ENCODE measurements at places on chromosomes 13 and 19.

DNA sequence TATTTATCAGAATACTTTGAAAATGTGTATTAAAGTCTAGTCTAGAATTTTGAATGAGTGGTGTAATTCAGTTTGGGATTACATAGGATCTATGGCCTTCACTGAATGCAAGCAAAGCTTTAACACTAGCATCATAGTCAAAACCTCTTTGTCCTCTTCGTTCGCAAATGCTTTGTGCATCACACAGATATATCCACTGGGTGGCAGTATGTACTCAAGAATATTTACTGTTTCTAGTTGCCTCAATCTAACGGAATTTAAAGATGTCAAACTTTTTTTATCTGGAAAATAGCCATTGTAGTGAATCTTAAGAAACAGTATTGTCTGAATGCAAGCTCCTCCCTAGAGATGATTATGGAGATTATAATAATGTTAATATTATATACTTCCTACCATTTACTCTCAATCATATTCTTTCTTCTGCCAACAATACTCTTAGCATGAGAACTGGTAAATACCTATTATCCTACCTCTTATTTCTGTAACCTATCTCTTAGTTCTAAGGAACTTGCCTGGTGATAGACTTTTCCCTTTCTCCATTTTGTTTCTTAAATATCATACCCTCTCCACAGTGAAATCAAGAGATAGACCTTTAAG is 25.8 kb downstream of the LACC1 start:
- DNase-seq = peak; percentile 69

GRCh38 chr19:55912916-55913315 is 19.2 kb downstream of the NLRP13 start:
- DNase-seq = no peak

- no peak for DNase-seq
Measured at GRCh38 chr19:35143231-35143715, at the start of gene FXYD7. TSS of gene FXYD7 (plus strand) at chr19:35143255. CDS start at chr19:35143334, 79 bp downstream.

DNA sequence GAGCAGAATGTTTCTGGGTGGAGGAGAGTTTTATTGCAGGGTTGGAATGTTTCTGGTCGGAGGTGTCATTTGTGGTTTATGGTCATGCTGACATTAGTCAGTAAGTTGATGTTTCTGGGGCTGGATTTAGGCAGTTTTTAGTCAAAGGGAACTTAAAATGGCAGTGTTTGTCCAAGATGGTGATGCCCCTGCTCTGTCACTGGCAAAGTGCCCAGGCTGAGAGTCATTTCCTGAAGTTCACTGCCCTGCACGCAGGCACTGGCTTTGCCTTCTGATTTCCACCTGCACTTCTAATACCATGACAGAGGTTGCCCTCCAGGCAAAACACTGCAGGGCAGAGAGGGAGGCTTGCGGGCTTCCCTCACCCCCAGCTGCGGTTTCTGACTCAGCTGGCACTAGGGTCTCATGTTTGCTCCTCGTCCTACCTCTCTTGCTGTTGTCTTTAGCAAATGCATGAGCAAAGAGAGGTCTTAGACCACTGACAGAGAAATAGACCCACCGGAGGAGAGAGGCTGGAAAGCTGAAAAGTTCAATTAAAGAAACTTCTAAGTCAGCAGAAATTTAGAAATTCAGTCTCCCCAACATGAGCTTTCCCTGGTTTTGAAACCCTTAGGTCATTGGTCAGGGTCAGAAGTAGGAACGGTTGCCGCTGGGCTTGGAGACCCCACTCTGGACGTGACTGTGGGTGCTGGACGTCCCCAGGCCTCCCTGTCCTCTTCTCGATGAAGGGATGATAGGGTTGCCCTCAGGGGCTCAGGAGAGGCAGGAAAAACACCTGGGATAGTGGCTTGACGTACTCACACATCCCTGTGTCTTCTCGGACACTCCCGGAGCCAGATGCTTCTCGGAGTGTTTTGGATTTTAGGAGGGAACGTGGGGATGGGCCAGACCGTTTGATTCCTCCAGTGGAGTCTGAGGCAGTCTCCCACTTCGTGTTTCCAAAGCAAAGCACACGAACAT is 26.3 kb downstream of the TMEM255B start:
- DNase-seq = peak; percentile 73

DNA sequence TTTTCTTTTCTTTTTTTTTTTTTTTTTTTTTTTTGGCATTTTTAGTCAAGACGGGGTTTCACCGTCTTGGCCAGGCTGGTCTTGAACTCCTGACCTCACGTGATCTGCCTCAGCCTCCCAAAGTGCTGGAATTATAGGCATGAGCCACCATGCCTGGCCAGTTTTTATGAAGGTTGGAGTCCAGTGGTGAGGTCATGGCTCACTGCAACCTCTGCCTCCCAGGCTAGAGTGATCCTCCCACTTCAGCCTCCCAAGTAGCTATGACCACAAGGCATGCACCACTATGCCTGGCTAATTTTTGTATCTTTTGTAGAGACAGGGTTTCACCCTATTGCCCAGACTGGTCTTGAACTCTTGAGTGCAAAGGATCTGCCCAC is 4.2 kb downstream of the SNRPA start:
- no peak for DNase-seq

- no peak for DNase-seq
Measured at GRCh38 chr19:17761148-17761547, 9.9 kb downstream of the FCHO1 start.

GRCh38 chr19:734716-735115 is 16.2 kb upstream of the MISP start:
- DNase-seq = no peak

GRCh38 chr13:88071371-88071770 is 400.2 kb downstream of the SLITRK5 start:
- no peak for DNase-seq

DNA sequence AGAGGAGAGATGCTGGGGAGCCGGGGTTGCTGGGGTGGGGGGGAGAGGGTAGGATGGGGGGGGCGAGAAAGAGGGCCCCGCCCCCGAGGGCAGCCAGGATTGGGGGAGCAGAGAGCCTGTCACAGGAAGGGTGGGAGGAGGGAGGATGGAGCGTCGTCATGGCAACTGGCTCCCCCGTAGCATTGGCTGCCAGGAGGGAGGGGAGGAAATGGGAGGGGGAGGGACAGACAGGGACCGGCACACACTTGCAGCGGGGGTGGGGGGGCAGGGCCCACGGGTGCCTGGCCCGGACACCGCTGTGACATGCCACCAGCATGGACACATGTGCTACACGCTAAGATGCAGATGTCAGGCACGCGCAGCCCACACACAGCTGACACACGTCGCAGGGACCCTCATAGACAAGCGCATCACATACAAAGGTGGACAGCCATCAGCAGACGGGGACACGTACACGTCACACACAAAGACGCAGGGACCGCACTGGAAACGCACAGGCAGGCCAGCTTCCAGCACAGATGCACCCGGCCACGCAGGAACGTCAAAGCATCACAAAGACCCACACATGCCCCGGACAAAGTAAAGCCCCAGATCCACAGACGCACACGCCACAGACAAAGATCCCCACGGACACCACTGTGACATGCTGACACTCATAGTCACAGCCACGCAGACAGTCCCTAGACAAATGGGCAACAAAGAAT is at the start of gene LMTK3:
LMTK3 (minus strand) TSS at position 36 of the 704 bp plus-strand sequence. CDS start 259 bp downstream, outside the sequence.
- peak; percentile 40 for DNase-seq

- no peak for DNase-seq
Measured at GRCh38 chr13:40438022-40438680, 228.3 kb downstream of the FOXO1 start.

GRCh38 chr19:9883764-9884163 is 48.6 kb downstream of the PIN1 start:
- no peak for DNase-seq

GRCh38 chr19:48006762-48007161 is 12.3 kb downstream of the ELSPBP1 start:
- DNase-seq = no peak

GRCh38 chr19:46764817-46765291 is 18.6 kb upstream of the STRN4 start:
- no peak for DNase-seq

GRCh38 chr19:13538601-13539253 is 32.4 kb upstream of the CACNA1A start:
- no peak for DNase-seq

DNA sequence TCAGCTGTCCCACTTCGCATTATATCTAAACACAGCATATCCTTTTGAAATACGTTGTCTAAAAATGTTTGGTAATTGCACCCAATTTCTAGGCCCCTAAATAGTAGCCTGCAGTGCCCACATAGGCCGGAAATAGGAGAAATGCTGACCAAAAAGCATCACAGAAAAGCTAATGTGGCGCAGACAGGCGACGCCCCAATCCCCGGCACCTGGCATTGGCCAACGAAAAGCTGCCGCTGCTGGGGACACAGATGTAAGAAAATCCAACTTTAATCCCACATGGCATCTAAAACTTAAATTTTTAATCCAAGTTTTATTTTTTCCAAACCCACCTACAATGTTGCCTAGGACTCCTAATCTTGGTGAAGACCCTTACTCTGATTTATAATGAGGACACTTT is 4.0 kb downstream of the SAFB2 start:
- no peak for DNase-seq

GRCh38 chr19:48741129-48741999 is 954 bp upstream of the RASIP1 start:
- no peak for DNase-seq

- no peak for DNase-seq
Measured at GRCh38 chr19:1461862-1462261, 11.9 kb downstream of the APC2 start.

GRCh38 chr19:1169921-1170885 is 3.9 kb downstream of the SBNO2 start:
- no peak for DNase-seq

GRCh38 chr19:49696865-49697264 is 5.9 kb downstream of the CPT1C start:
- no peak for DNase-seq

GRCh38 chr13:114148521-114148855 is 16.1 kb upstream of the RASA3 start:
- no peak for DNase-seq

DNA sequence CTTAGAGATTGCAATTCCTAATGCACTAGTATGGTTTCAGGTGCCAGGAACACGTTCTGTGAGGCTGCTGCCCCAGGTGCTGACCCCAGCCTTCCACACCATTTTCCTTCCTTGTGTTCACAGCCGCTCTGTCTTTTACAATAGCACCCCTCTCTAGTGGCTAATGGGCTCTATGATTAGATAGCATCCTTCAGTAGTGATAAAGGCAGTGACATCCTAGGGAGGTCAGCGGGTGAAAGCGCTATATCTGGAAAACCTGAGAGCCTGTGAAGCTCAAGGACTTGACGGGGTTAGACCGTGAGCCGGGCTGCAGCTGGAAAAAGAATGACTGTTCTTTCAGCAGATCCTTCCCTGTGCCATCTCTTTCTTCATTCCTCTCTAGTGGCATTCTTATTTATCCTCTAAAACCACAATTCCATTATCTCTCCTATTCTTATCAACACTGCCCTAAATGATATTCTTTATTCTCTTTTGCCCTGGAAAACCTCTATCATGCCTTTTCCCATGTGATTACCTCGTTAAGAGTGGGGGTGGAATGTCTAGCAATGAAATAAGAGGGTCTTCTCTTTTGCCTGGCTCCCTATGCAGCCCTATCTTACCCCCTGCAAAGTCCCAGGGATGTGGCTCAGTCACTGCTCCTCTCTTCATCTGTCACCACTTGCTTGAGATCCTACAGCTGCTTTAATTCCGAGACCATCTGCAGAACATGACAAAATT is 21.8 kb downstream of the ALOX5AP start:
- no peak for DNase-seq

- DNase-seq = no peak
Measured at GRCh38 chr19:28075229-28075628, 1137.7 kb downstream of the UQCRFS1 start.

GRCh38 chr13:66341635-66342377 is 888.3 kb downstream of the PCDH9 start:
- DNase-seq = no peak

DNA sequence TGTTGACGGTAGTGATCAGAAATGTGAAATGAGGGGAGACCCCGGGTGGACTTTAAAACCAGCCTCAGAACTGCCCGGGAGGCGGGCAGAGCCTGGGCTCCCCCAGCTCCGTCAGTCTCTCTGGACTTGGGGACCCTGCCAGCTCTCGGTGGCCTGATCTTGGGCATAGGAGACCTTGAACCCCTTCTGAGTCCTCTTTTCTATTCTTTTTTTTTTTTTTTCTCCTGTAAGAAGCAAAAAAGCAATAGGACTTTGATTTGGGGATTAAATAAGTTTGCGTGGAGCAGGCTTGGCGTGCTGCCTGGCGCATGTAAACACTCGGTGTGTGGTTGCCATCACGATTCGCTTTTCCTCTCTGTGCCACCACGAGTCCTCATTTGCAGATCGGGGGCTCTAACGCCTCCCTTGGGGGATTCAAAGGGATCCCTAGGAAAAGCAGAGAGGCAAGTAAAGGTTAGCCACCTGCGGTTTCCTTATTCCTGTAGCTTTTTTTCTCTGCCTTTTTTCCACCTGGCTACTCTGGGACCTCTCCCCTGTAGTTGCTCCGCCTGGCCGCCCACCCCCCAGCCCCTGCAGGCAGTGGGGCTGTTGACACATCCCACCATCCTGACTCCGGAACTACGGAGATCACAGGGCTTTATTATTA is 1.3 kb downstream of the SAFB start:
- no peak for DNase-seq

DNA sequence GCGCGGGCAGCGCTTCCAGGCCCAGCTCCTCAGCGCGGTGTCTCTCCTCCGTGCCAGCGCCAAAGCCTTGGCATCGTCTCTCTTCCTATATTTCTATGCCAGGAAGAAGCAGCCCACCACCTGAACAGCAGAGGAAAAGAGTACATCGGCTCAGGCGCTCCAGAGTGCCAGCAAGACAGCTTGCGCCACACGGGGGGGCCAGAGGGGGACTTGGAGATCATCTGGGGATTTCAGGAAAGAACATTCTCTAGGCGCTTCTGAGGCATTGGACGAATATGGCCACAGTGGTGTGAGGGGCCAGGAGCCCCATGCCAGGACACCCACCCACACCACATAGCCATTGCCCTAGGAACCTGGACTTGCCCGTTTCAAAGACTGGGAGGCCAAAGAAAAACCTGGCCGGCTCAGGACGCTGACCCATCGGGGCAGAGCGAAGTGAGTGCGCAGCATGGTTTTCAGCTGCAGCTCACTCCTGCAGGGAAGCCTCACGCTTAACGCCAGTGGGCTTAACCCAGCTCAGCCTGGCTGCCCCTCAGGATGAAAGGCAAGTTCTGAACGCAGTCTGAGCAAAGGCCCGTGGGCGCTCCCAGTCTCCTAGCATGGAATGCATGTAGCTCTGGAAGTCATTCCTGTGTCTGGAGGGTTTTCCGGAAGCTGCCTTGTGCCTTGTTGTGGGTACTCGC is 62.1 kb downstream of the GGACT start:
- DNase-seq = no peak

All from fibroblast of skin of back (primary cell).